ENCODE measurements at places on chromosomes 4 and X.

- DNase-seq: no peak
These were observed 2.1 kb downstream of the RGN start for GRCh38 chrX:47080215-47080914.

- DNase-seq: no peak
These were observed 52.8 kb downstream of the GRIA3 start for GRCh38 chrX:123236859-123237258.

GRCh38 chr4:137981277-137981676 lies 260.9 kb downstream of the SLC7A11 start:
- no peak for DNase-seq

DNA sequence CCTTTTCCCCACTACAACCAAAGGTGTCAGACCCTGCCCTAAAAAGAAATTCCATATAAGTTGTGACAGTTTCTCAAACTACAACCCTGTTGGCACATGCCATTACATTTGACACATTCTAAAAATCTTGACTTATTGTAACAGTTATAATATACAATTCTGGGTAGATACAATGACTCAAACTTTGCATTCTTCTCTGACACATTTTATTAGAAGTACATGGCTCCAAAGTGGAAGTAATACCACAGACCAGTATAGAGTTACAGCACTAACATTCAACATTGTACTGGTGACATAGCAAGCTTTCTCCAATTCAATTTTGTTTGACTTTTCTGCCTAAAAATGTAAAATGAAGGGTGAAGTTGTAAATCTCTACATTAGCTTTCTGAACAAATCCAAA lies 196.6 kb upstream of the ETNPPL start:
- DNase-seq: no peak

DNA sequence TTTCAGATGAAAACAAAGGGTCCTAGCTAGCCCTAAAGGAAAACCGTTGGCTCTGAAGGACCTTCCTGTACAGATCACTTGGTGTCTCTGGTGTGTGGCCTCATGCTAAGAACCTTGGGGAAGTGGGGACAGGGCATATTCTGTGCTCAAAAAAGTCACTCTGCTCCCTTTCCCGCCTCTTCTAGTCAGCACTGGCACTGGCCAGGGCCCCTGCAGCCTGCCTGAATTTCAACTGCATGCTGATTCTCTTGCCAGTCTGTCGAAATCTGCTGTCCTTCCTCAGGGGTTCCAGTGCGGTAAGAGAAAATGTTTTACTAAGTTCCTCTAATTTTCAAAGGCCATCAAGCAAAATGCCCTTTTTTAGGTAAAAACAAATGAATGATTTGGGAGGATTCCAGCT lies 3.4 kb downstream of the CYBB start:
- no peak for DNase-seq

All from stimulated activated CD4-positive, alpha-beta T cell treated with anti-CD3 and anti-CD28 coated beads, Interleukin-4, amount 100 ng/mL, for 4 hours (primary cell).